ENCODE measurements at places on chromosomes 12 and 14.
A peak's percentile ranks its signal among the peaks of the same experiment; 100 is the strongest.

- DNase-seq = peak; percentile 79
Observed at GRCh38 chr14:90483571-90483974, 86.7 kb downstream of the CALM1 start.

- no peak for DNase-seq
Observed at GRCh38 chr12:53592426-53592825, 33.8 kb downstream of the ATF7 start.

- DNase-seq = no peak
Observed at GRCh38 chr12:81472934-81473333, 286.2 kb downstream of the PPFIA2 start.

DNA sequence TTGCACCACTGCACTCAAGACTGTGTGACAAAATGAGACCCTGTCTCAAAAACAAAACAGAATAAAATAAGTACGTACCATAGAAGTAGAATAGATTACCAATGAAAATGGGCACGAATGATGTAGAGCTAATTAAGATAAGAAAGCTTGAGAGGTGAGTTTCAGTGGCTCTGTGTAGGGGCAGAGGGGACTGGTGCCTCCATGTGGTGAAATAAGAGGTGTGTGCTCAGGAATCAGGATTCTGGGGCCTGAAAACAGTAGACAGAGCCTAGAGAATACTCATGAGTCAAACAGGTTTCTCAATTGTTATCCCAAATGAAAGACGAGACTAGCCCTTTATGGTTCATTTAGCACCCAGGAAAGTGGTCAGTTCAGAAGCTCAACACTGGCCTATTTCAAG, 1145.1 kb downstream of the FLRT2 start:
- no peak for DNase-seq

DNA sequence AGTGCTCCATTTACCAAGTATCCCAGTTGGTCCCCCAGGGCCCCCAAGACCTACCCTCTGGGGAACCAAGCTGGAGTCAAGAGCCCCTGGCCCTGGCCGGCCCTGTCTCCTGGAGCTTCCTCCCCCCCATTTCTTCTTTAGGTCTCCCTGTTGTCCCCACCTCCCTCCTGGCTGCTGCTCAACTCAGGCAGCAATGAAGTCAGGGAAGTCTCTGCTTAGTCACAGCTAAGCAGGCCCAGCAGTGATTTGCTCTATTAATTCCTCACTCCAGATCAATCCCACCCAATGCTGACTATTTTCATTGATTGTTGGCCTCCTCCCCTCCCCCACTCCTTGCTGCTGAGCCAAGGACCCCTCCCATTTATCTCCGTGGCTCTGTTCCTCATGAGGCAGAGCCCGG, 28.3 kb downstream of the VSX2 start:
- no peak for DNase-seq

GRCh38 chr12:8584004-8584403, 28.7 kb downstream of the AICDA start:
- DNase-seq = no peak

DNA sequence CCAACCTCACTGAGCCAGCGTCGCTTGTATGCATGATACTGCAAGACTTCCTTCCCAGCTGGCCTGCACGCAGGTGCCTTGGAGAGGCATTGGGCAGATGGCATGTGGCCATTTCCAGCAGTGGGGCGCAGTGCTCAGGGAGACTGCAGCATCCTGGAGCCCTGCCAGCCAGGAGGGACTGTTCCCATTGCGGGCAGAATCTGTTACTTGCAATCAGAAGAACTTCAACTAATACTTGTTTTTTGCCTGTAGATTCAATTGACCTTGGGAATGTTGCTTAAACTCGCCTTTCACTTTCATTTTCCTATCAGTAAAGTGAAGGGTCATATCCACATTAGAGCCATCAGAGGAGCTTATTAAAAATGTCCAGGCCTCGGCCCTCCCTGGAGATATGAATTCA, 29.8 kb downstream of the ANKRD9 start:
- no peak for DNase-seq

DNA sequence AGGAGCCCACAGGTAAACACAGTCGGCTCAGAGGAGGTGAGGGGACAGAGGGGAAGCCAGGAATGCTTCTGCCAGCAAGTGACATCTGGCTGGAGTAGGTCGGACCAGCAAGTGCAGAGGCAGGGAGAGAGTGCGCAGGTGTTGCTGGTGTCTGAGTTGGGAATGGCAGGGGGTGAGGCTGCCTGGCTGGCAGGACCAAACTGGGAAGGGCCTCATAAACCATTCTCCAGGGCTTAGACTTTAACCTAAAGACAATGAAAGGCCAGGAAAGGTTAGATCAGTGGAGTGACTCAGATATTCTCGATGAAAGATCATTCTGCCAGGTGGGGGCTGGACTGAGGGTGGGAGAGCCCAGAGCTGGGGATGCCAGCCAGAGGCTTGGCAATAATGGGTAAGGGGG, 66.4 kb downstream of the ITPK1 start:
- no peak for DNase-seq

GRCh38 chr12:9064815-9065606, 50.7 kb downstream of the A2M start:
- DNase-seq = peak; percentile 81

- no peak for DNase-seq
Observed at GRCh38 chr14:101781240-101782061, 19.9 kb downstream of the PPP2R5C start.

DNA sequence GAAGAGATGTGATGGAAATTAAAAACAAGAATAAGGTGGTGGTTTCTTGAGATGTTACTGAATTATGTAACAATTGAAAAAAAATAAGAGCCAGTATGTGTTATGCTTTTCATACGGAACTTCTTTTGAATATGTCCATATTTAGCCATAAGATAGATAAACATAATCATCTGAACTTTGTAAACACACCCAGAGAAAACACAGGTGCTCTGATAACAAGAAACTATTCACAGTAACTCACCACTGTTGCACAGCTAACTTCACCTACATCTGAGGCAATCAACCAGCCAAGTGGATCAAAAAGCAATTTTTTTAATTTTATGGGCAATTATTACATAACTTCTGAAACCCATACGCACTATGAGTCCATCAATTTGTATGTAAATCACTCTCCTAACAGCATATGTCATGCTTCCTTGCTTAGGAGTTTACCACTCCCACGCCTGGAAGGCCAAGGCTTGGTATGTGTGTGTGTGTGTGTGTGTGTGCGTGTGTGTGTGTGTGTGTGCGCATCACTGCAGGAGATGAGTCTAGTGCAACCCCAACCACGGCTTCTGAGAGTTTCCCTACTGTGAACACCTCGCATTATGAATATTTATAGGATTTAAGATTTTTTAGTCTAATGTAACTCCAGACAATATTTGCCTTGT, 443.4 kb downstream of the BCAT1 start:
- DNase-seq = no peak

DNA sequence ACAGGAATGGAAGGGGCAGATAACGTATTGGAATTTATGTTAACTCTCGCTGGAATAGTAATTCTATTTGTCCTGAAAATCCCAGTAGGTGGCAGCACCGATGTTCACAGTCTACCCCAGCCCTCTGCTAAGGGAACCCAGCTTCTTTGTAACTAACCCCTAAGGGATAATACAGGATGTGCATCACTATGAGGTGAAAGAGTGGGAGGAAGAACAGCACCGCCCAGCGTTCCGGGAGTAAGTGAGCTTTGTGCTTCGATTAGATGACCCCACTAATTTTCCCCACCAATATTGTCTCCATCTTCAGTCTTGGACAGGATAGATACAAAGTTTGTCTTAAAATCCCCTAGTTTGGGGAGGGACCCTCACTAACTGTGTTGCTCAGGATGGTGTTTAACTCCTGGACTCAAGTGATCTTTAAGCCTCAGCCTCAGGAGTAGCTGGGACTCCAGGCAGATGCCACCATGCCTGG, 2.7 kb downstream of the SLC2A3 start:
- peak; percentile 80 for DNase-seq

DNA sequence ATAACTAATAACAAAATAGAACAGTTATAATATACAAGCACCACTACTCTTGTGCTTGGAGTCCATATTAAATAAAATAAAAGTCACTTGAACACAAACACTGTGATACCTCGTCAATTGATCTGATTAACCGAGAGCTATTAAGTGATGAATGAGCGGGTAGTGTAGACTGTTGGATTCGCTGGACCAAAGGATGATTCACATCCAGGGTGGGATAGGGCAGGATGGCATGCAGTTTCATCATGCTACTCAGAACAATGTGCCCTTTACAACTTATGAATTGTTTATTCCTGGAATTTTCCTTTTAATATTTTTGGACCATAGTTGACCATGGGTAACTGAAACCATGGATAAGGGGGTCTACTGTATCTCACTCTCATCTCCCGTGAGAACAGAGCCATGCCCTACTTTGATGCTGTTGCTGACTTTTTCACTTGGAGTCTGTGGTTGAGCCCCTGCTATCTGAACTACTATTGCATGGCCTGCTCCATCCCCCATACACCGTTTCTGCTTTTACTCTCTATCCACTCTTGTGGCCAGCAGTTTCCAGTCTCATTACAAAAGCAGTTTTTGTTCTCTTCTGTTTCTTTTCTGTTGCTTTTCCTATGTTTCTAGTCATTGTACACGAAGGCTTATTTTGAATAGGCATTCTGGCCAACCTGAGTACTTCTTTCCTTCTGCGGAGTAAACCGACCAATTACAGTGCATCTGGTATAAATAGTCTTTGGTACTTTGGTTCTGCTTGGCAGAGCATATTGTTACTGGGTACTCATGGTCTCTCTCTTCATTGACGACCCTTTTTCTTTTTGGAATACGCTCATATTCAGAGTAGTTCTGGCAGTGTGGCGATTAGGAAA, 12.2 kb downstream of the TMTC2 start:
- no peak for DNase-seq

DNA sequence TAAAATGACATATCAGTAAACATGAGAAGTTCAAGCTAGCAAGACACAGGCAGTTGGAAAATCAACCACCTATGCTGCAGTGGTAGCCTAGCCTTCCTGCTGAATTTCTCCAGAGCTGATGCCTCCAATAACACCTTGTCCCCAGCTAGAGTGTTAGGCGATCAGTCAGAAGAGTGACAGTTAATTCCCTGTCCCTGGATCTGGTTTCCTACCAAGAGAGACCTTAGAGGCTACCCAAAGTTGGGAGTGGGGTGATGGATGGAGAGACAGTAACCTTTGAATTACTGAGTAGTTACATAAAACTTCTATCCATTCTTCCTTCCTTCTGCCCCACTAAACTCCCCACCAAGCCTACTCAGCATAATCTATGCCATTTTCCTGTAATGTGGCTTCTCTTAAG, 1.9 kb upstream of the ANO2 start:
- DNase-seq = no peak

DNA sequence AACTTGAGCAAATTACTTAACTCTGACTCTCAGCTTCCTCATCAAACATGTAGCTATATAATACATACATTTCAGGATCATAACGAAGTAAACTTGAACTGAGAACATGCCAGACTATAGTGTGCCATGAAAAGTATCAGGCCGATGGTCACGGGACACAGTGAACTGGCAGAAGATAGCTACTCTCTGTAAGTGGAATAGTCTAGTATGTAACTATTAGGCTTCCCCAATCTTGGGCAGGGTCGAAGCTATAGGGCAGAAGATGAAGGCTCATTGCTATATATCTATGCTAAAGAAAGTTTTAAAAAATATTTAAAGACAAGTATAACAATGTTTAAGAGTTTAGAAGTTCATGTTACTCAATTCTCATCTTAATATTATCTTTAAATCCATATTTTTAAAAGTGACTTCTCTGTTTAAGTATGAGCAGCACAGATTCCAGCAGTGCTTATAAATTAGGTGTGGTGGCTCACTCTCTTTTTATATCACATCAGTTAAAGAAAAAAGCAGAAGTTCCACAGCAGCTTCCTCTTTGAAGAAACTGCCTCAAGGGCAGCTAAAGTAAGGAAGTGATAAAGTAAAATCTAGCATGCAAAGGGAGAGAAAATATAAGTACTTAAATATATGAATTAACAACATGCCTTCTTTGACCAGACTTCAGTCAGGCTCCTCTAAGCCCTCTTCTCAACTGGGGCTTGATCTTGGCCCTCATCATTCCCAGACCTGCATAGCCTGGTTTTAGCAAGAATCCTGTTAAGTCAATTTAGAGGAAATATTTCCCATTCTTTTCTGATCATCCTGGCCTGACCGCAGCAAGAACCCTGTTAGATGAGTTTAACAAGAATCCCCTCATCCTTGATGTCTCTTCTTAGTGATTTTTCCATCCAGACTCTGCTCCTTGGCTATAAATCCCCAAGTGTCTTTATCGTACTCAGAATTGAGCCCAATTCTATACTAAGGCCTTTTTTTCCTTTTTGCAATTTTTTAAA, 8.4 kb upstream of the GLIPR1 start:
- DNase-seq = no peak

DNA sequence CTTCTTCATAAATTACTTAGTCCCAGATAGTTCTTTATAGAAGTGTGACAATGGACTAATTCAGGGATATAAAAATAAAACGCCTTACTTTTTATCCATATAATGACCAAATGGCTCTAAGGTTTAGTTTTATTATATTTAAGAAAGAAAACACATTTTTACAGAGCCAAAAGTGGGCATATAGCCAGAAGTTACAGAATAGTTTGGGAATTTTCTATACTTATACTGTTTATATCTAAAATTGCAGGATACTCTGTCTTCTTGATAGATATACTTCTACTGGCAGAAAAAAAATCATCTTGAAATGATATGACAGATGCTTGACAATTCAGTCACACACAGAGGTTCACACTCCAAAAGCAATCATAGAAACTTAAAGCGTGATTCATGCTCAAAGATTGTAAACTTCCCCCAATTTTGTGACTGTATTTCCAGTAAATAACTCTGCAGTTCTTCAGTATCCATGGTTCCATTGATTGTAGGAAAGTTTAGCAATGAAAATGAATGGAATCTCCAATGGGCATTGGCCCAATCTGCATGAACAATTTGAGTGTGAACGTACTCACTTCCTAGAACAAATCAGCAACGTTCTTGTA, 307.8 kb downstream of the NOVA1 start:
- no peak for DNase-seq

DNA sequence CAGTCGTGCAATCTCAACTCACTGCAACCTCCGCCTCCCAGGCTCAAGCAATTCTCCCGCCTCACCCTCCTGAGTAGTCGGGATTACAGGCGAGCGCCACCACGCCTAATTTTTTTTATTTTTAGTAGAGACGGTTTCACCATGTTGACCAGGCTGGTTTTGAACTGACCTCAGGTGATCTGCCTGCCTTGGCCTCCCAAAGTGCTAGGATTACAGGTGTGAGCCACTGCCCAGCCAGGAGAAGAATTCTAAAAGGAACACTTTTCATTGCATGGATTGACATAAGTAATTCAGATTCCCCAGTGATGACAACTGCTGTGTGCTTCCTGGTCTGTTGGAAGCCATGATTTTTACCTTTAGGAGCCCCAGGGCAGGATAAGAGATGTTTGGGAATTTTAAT, 22.1 kb downstream of the DMAC2L start:
- no peak for DNase-seq

- peak; percentile 77 for DNase-seq
Observed at GRCh38 chr12:112792301-112792700, 753 bp downstream of the RPH3A start.

GRCh38 chr14:101969481-101969880, 5.1 kb downstream of the DYNC1H1 start:
- no peak for DNase-seq

GRCh38 chr12:32820376-32820931, 64.8 kb upstream of the YARS2 start:
- DNase-seq = no peak

Data from NCI-H345 (cell line).